NB4 (cell line): ENCODE measurements at places on chromosomes 16 and 17.

DNA sequence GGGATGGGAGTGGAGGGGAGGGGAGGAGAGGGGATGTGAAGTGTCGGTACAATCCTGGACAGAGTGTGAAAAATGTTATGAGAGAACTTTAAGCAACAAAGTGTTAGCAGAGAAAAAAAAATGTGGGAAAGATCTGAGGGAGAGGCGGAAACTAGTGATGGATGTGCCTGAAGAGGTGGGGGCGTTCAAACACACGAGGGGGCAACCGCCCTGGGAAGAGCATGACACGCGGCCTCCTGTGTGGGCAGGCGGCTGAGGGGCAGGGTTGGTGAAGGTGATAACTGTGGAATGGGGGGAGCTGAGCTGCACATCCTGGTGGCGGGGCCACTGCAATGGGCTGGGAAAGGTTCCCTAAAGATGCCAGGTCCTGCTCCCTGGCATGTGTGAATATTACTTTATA, 30.1 kb downstream of the IFT140 start:
- no peak for DNase-seq

DNA sequence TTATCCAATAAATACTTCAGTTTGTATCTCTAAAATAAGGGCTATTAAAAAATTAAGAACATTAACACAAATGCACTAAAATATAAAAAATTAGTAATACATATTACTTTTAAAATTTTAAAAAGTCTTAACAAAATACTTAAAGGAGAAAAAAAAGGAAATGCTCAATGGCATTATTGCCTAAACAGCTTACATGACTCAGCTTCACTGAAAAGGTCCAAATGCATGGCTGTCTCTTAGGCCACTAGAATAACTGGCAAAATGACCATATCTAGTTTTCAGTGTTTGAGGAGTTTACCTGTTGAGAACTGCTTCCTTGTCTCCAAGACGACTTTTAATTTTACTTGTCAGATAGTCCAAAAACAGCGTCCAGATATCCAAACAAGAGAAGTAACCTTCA, 66.0 kb downstream of the XPO6 start:
- DNase-seq, result peak; percentile 42

DNA sequence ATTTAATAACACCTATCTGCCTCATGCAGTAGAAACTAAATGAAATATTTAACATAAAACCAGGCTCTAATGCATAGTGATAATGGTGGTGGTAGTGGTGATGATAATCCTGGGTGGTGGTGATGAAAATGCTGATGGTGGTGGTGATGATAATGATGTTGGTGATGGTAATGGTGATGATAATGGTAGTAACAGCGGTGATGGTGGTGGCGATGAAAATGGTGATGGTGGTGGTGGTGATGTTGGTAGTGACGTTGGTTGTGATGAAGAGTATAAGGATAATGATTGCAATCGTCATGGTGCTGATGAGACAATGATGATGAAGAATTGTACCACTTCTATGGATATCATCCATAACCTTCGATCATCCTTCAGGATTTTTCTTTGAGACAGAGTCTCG, 173.7 kb upstream of the CDH11 start:
- no peak for DNase-seq

DNA sequence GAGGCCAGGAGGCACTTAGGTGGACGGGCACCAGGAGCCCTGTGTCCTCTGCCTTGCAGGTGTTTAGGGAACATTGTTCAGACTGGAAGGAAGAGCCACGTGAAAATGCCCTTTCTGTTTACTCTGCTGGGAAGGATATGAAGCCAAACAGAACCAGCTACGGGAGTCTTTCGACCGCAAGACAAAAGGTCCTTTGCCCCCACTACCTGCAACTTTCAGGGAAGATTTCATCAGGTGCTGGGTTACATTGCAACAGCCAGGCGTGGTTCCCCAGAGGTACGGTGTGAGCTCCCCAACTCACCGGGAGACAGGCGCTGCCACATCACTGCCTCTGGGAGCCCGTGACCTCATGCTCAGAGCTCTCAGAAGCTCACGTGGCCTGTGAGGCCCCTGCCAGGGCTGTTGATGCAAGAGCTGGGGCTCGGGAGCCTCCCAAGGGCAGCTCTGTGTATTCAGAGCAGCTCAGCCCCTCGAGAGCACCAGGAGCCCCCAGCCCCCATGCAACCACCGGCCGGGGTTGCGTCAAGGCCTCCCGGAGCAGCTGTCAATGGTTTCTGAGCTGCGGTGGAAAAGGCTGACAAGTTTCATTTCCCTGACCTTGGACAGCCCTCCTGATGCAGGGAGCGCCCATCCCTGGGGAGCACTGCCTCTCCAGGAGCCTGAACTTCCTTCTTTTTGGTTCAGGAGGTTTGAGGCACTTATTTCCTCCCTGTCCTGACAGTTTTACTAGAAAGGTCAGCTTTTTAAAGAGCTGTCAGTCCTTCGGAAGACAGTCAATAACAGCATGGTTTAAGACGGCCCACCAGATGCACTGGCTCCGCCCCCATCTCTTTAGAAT, 42.1 kb downstream of the TBC1D16 start:
- peak; percentile 97 for DNase-seq

DNA sequence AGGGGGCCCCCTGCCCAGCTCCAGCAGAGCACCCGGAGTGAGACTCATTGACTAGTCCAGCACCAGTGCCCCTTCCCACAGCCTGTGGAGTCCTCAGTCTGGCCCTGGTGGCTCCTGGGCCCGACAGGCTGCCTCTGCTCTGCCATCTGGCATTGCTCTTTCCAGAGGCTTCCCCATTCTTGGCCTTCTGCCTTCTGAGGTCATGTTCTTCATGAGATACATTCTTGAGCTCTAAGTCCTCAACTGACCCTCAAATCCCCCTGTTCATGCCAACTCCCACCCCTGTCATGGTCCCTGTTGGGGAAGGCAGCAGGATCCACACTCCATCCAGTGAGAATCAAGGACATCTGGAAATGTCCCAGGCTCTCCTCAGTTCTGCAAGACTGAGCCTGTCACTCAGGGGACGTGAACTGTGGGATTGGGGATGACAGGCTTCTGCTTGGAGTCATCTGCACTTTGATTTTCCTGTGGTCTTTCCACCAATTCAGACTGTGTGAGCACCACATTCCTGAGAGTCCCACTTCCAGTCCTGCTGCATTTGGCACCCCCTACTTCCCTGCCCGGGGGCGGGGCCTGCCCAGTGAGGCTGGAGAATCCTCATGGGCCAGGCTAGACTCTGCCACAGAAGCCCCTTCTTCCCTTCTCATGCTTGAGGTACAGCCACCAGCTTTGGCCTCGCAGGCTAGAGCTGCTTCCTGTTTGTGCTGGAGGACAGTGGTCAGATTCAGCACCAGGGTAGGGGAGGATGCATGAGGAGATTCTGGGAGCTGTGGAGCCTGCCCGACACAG, 2.7 kb downstream of the TRPV2 start:
- peak; percentile 55 for DNase-seq

- no peak for DNase-seq
These were observed 19.5 kb downstream of the BCL7C start for GRCh38 chr16:30874244-30874820.

DNA sequence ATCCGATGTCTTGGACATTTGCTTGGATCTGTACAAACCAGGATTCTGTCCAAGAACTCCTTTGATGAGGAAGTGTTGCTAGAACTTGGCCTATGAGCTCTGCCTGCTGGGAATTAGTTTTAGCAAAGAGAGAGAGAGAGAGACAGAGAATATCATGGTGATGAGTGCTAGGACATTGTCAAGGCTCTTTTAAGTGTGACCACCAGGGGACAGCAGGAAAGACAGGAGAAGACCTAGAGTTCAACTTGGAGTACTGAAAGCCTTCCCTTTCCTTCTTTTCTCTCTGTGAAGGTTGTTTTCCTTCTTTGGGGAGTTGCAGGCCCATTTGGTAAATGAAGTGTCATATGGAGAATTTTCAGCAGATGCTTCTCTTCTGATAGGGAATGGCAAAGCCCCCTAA, 389.2 kb upstream of the HSBP1 start:
- no peak for DNase-seq

DNA sequence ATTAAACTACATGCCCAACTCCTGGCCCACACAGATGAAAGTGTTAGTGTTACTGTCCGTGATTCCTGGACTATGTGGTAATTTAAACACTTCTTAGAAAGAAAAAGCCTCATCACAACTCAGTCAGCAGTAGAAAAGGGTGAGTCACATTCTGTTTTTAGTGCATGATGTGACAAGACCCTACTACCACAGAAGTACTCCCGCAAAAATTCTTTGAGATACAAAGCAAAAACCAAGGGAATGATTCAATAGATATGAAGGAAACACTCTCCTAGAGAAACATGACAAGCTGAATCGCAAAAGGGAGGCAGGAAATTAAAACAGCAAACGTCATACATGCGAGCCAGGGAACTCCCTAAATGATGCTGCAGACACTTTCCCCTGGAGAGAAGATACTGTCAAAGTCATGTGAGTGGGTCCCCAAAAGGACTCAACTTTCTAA, 14.4 kb downstream of the SNN start:
- peak; percentile 26 for DNase-seq

- no peak for DNase-seq
These were observed 8.7 kb upstream of the PRPF8 start for GRCh38 chr17:1693339-1693738.
